ENCODE measurements at places on chromosomes 1 and 21.

GRCh38 chr1:86062453-86062852 lies 94.1 kb downstream of the COL24A1 start:
- DNase-seq, result no peak

- DNase-seq, result no peak
Measured at GRCh38 chr1:232428036-232428645, 201.8 kb downstream of the SIPA1L2 start.

DNA sequence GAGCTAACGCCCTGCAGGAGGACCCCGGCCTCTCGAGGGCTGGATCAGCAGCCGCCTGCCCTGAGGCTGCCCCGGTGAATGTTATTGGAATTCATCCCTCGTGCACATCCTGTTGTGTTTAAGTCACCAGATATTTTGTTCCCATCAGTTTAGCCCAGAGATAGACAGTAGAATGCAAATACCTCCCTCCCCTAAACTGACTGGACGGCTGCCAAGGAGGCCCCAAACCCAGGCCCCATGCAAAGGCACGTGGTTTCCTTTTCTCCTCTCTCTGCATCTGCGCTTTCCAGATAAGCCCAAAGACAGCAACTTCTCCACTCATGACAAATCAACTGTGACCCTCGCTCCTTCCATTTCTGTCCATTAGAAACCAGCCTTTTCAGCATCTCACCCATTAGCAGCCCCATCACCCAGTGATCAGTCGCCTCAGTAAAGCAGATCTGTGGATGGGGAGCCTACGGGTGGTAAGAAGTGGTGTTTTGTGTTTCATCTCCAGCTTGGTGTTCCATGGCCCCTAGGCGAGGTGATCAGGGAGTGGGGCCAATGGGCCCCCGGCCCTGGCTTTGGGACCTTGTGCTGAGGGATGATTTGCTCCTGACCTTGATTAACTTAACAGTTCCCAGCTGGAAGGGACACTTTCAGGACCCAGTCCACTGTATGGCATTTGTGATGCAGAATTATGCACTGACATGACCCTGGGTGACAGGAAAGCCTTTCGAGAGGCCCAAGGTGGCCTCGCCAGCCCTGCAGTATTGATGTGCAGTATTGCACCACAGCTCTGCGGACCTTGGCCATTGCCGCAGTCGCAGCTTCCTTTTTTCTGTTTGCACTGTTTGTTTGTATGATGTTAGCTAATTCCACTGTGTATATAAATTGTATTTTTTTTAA lies 5.2 kb downstream of the NPPA start:
- DNase-seq, result no peak

DNA sequence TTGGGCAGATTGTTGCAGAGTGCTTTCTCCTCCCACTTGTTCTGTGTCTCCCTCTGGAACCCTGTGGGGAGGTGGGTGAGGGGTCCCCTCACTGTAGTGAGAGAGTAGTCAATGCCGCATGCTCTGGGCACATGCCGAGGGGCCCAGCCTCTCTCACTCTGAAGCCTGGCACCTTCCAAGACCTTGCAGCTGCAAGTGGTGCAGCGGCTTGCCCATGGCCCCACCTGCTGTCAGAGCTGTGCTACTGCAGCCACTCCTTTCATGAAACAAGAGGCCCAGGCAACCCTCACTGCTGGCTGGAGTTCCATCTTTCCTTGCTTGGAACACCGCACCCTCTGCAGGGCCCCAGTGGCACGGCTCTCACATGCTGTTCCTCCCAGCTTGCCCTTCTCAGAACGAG lies 58.4 kb upstream of the COL6A1 start:
- no peak for DNase-seq

- DNase-seq, result no peak
Measured at GRCh38 chr1:235331401-235331800, 3.0 kb downstream of the GGPS1 start.

- DNase-seq, result no peak
Measured at GRCh38 chr1:241292973-241293372, 64.0 kb downstream of the RGS7 start.

DNA sequence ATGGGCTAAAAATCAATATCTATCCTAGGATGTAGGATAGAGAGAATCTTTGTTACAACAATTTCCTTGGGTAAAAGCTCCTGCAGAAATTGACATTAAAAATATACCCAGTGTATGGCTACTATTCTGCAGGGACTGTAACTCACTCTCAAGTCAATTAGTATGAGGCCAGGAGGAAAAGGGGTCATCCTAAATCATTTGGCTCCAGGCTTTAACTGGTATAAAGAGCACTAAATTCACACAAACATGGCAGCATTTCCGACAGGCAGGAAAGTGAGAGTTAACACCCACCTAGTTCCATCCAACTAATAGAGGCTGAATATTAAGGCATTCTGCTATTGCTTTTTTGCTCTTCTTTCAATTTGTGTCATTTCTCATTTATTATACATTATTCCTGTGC lies 218.6 kb upstream of the C1orf87 start:
- DNase-seq, result no peak

GRCh38 chr1:70571191-70571590 lies 160.1 kb downstream of the CTH start:
- DNase-seq, result no peak

DNA sequence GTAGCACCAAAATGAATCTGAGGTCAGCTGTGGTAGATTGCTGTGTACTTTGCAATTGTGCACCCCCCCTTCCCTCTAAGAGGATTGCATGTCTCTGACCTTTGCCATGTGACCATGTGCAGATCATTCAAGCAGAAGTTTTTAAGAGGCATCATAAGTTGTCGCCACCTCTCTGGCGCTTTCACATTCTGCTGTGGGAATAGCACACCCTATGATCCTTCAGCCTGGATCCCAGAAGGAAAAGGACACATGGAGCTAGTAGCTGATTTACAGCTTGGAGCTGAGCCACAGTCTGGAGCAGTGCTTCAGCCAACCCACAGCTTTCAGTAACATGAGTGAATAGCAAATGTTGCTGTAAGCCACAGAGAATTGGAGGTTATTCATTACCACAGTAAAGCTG lies 158.5 kb downstream of the TSEN15 start:
- no peak for DNase-seq

DNA sequence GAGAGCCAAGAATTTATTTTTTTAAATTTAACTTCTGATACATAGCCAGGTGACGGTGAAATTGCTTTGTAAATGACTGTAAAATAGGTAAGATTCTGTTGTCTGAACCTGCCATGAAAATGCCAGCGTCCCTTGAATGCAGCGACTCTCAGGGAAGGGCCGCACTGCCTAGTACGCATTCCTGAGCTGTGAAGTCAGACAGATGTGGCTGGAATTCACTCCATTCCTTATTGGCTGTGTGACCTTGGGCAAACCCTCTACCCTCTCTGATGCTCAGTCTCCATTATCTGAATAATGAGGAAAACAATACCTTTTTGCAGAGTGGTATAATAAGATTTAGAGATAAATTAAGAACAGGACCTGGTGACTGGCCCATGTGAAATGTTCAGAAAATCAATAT lies 167.1 kb upstream of the DAB1 start:
- DNase-seq, result no peak

- DNase-seq, result no peak
Measured at GRCh38 chr1:77143529-77144121, 75.6 kb downstream of the PIGK start.

DNA sequence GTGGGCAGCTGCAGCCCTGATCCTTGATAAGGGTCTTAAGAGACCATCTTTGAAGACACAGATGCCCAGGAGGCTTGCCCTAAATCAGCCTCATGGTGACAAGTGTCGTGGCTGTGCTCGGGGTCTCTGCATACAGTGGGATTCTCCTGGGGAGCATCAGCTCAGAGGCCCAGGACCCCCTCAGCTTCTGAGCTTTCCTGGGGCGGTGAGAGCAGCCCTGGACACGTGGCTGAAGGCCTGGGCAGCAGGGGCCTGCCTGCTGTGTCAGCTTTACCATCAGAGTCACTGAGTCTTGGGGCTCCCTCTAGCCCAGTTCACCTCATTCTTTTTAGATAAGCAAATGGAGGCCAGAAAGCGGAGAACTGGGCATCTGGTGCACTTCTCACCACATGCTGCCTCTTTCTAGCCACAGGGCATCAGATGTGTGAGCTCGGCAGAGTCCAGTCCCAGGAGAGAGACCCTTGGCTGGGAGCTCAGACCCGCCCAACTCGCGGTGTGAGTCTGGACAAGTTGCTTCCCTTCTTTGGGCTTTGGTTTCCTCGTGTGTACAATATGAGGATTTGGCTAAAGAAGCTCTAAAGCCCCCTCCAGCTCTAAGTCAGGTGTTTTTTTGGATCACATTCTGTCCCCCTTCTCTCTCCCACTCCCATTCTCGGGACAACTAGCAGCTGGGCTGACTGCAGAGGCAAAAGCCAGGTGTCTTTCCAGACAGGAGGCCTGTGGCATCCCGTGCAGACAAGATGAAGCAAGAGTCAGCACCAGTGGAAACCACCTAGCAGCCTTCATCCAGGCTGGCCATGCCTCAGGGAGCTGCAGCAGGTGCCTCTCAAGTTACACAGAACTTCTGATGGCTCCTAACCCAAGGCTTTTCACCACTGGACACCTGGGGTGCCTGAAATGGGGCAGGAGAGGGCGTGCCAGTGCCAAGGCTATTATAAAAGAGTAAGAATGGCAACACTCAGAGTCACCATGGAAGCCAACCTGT lies 119.1 kb downstream of the KCNN3 start:
- DNase-seq, result no peak

DNA sequence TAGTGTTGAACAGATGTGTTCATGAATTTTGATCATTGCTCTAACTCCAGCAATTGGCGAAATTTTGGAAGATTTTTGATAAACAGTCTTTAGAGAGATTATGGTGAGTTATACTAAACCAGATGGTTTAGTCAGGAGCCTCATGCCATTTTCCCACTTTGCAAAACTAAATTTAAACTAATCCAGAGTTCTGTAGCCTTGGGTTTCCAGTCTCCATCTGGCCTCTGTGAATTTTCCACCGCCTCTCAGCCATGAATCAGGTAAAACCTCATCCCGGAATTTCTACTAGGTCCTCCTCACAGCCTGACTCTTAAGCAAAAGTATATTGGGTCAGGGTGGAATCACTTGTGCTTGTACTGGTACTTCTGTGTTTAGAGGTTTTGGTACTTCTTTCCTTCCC lies 44.8 kb downstream of the CLEC20A start:
- no peak for DNase-seq

GRCh38 chr1:169915150-169915549 lies 21.5 kb upstream of the SCYL3 start:
- DNase-seq, result no peak

DNA sequence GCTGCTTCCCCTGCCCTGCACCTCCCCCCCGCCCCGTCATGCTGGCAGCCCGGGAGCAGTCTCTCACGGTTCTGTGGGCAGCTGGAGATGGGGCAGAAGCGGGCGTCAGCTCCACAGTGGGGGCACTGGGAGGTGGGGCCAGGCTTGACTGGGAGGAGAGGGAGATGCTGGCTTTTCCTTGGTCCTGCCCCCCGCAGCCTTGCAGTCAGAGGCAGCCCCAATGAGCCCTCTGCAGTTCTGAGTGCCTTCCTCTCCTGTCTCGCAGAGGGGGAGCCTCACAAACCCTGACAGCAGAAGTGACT lies 21.7 kb downstream of the ARHGEF10L start:
- no peak for DNase-seq

DNA sequence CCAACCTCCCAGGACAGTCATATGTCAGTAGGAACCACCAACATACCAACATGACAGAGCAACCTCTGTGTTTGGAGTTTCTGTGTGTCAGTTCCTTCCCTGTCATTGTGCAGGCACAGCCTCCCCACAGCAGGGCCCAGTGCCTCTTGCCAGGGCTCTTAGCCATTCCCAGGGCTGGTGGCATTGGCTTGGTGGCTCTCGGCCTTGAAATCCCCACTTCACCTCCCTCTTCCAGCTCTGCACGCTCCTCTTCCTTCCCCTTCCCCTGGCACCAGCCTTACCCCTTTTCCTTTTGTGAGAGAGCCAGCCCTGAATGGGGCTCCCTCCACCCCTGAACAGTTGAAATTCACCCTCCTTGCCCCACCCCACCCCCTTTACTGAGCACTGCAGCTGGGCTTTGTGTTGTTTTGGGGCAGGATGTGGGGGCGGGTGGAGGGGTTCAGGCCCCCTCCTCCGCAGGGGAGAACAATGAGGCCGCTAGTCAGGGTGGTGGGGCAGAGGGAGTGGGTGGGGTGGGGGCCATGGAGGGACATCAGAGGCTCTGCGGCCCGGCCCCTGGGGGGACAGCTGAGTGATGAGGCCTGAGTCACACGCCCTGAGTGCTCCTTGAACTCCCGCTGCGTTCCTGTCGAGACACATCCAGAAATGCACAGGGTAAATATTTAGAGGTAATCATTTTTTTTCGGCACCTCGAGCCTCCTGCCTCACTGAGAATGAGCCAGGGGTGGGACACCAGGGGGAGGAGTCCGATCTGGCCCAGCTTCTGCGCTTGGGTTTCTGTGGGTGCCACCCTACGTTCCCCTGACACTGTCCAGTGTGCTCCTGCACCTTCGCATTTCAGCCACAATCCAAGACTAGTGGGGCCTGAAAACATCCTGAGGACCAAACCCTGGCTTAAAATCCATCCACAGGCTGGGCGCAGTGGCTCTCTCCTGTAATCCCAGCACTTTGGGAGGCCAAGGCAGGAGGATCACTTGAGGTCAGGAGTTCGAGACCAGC lies 28.6 kb downstream of the LGR6 start:
- DNase-seq, result no peak

- no peak for DNase-seq
Measured at GRCh38 chr1:206893380-206893779, 3.9 kb upstream of the IL24 start.

GRCh38 chr1:41500378-41500777 lies 15.9 kb upstream of the EDN2 start:
- no peak for DNase-seq

GRCh38 chr1:89466307-89466930 lies 58.2 kb upstream of the LRRC8B start:
- DNase-seq, result no peak

- no peak for DNase-seq
Measured at GRCh38 chr1:193451001-193451400, 264.6 kb upstream of the B3GALT2 start.

- no peak for DNase-seq
Measured at GRCh38 chr1:240763771-240764170, 151.8 kb upstream of the GREM2 start.

- no peak for DNase-seq
Measured at GRCh38 chr1:200887036-200887435, 7.7 kb upstream of the INAVA start.

DNA sequence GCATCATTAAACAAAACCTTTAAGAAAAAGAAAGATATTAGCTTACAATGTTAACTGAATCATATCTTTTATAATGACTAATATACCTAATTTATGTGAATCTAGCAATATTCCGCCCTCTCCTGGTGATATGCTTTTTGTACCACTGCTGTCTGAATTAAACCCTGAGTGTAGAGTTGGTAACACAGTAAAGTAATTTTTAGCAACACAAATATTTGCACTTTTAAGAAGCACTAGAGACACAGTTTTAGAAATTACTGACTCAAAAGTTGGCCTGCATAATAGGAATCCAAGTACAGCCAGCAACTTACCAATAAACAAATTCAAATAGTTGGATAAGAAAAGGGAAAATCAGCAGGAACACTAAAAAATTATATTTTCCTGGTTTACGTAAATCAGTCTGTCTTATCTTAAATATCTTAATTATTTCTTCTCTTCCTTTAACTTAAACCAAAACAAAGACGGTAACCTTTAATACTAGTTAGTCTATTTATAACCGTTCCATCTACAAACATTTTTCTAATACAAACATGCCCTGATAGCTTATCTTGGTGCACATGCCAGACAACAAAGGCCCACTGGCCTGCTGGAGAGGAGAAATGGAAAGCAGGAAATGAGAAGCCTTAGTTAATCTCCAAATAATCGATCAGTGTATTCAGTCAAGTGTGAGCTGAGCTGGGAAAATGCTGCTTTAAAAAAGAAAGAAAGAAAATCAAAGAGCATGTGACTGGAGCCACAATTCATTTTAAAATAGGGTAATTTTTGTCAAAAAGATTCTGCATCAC lies 246.0 kb downstream of the RERE start:
- DNase-seq, result no peak

- DNase-seq, result no peak
Measured at GRCh38 chr1:201697174-201697573, 131.8 kb upstream of the IPO9 start.

Measured in activated gamma-delta T cell (primary cell).